Central memory CD4-positive, alpha-beta T cell (primary cell): ENCODE measurements at places on chromosomes 5 and 9.

DNA sequence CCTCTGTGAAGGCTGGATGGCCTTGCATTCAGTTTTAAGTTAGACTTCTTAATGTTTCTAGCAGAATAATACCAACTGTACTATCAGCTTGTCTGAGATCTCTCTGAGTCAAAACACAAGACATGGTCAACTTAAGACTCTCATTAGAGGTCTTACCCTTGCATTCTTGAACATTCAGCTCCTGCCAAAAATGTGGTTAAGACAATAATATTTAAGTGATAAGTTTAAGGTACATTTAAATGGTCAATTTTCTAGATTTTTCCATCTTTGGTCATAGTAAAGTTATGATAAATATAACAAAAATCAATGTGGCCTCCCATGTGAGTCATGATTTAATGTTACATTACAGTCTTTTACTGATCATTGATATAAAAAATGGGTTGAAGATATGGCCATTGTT is 75.0 kb downstream of the NR2F1 start:
- DNase-seq, result no peak

DNA sequence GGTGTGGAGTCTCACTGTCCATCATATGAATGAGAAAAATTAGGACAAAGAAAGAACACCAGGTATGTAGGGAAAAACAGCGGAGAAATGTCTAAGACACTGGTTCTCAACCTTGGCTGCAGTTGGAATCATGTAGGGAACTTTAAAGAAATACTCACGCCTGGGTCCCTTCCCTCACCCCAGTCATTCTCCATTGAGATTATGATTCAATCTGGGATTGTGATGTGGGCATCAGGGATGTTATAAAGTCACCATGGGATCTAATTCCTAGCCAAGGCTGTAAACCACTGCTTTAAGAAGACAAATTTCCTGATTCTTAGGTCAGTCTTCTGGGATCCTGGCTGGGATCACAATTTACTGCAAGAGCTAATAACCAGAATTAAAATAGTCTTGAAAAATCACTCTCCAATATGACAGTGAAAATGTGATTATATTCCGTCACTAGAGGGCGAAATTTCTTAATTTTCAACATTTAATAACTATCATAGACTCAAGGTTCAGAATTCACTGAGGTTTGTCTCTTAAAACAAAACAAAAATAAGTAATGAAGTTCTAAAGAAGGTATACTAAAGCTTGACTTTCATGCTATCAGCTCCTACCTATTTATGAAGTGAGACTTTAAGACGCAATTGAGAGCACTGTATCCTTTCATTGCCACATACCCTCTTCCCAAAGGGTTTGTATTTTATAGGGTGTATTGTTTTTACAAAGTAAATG is 60.5 kb downstream of the GLDC start:
- peak; percentile 2 for DNase-seq

- no peak for DNase-seq
These were observed 8.6 kb downstream of the ECSCR start for GRCh38 chr5:139453683-139454567.

DNA sequence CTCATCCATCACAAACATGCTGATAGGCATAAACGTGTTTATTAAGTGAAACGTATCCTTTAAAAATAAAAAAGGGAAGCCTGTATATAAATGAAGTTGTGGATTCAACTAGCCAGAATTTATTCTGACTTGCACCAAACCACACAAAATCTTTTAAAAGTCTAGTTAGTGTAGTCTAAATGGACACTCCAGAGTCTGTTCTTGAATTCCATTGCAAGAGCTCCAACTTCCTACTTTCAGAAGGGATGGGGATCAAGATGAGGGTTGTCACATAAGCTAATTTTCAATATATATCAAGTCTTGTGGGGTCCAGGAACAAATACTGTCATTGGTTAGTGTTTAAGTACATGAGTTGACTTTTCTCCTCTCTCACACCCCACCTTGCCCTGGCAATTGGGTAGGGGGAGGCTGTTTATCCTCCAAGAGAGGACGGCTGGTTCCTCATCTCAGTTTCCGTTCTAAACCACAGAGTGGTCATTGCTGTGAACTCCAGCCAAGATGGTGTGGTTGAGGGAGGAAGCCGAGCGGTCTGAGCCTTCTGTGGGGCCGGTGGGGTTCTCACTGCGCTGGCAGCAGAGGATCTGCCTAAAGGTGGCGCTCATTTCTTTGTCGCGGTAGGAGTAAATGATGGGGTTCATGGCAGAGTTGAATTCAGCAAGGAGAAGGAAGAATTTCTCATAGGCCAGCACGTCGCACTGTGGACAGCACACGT is 163.2 kb downstream of the LPAR1 start:
- no peak for DNase-seq

- DNase-seq, result no peak
These were observed 148.0 kb downstream of the BRINP1 start for GRCh38 chr9:119221276-119221675.

DNA sequence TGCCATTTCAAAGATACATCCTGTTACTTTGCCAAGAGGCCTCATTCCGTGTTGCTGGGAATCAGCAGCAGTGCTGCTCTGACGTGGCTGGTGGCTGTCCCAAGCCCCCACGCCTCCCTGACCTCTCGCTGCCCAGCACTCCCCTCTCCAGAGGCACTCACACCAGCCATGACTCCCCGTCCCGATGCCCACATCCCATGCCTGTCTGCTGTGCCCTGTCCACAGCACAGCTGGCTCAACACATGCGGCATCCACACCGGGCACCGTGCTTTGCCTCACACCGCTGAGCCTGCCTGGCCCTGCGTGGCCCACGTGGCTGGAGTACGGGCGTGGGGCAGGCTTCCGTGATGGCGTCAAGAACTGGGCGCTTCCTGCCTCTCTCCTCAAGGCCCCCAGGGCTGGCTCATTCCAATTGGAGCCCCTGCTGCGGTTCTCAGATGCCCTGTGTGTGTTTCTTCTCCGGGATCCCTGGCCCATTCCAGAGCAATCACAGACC is 7.8 kb upstream of the LCN1 start:
- DNase-seq, result no peak

DNA sequence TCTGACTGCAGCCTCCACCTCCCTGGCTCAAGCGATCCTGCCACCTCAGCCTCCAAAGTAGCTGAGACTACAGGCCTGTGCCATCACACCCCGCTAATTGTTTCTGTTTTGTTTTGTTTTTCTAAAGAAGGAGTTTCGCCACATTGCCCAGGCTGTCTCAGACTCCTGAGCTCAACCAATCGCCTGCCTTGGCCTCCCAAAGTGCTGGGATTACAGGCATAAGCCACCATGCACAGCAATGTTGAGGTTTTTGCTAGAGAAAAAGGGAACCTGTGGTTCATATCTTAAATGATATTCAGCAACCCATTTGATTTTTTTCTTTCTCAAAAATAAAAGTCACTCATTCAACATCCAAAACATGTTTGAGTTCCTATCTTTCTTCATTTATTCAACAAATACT is 20.4 kb upstream of the DELE1 start:
- DNase-seq, result no peak

- DNase-seq, result peak; percentile 23
These were observed 1.7 kb upstream of the SLIT3 start for GRCh38 chr5:169302491-169303118.

- DNase-seq, result no peak
These were observed 212.4 kb downstream of the GNA14 start for GRCh38 chr9:77435688-77436087.

DNA sequence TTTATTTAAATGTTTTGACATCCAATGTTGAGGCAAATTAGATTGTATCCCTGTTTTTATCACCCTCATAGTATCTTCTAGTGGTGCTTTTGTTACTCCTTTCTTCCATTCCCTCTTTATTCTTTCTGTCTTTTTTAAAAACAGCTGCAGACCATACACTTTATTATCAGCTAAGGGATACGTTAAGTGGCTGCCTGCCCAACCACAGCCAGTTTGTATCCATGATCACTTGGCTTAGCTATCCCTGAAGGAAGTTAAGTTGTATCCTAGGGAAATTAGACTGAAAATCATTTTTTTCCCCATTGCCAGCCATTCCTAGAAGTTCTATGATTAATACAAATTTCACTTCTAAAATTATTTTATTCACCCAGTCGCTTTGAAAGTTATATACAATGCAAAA is 1032.7 kb downstream of the NR2F1-AS1 start:
- DNase-seq, result no peak

DNA sequence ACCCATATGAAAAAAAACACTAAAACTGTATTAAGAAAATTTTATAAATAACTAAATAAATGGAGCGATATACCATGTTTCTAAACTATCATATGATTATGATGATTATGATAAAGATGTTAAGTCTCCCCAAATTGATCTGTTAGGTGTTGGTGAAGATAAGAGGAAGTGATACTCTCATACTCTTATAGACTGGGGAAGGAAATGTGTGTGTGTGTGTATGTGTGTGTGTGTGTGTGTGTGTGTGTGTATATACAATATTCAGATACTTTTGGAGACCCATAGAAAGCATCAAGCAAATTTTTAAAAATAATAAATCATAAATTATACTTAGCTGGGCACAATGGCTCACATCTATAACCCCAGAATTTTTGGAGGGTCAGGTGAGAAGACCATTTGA is 62.9 kb downstream of the TMEM232 start:
- no peak for DNase-seq

- no peak for DNase-seq
These were observed 716 bp downstream of the STX17 start for GRCh38 chr9:99907208-99907532.

DNA sequence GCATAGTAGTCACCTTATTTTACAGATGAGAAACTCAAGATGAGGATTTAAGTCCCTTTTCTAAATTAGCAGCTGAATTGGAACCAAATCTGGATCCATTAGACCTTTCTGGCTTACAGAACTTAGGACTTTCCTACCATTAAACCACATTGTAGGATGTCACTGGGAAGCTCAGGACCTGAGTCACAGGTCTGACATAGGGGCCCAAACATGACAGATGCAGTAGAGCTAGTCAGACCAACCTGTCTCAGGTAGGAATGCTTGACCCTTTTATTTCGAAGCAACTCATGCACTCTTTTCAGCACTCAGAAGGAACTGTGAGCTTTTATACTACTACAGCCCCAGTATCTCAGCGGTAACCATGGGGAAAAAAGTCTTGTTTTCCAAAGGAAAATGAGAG is 2.6 kb downstream of the RAB24 start:
- no peak for DNase-seq

DNA sequence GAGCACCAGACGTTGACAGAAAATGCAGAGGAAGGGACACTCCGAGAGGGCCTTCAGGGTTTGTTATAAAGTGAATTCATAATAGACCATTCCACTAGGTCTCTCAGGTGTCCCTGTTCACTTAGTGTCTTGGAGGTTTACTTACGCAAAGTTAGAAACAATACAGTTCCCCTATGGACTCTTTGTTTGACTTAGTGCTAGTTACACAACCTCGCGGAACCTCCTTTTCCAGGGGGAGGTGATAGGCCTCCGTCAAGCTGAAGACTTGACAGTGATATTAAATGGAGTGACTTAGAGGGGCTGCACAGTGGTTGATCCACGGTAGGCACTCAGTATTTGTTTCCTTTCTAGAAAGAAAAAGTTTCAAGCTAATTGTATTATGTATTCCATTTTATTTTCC is 1.3 kb downstream of the CCT5 start:
- no peak for DNase-seq

GRCh38 chr5:150651924-150652671 is 9.0 kb upstream of the MYOZ3 start:
- no peak for DNase-seq

GRCh38 chr9:87620731-87621322 is 105.1 kb upstream of the CTSL start:
- DNase-seq, result no peak

GRCh38 chr5:96228408-96228807 is 204.6 kb downstream of the PCSK1 start:
- DNase-seq, result no peak

DNA sequence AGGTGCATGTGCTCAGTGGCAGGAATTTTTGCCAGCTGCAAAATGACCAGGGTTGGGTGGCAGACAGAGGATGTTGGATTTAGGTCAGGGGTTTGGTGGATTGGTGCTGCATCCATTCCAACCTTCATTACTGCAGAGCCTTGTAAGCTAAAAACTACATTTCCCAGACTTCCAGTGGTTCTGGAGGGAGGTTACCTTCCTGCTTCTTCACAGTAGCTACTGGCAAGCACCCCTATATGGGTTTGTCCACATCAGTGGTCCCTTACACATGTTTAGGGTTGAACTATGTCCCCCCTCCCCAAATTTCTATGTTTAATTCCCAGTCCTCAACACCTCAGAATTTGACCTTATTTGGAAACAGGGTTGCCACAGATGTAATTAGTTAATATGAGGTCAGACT is 20.7 kb upstream of the IL17B start:
- DNase-seq, result no peak

GRCh38 chr9:127519301-127520166 is 68.2 kb downstream of the LRSAM1 start:
- DNase-seq, result no peak

- DNase-seq, result no peak
These were observed 108.8 kb downstream of the HMHB1 start for GRCh38 chr5:143920772-143921171.

DNA sequence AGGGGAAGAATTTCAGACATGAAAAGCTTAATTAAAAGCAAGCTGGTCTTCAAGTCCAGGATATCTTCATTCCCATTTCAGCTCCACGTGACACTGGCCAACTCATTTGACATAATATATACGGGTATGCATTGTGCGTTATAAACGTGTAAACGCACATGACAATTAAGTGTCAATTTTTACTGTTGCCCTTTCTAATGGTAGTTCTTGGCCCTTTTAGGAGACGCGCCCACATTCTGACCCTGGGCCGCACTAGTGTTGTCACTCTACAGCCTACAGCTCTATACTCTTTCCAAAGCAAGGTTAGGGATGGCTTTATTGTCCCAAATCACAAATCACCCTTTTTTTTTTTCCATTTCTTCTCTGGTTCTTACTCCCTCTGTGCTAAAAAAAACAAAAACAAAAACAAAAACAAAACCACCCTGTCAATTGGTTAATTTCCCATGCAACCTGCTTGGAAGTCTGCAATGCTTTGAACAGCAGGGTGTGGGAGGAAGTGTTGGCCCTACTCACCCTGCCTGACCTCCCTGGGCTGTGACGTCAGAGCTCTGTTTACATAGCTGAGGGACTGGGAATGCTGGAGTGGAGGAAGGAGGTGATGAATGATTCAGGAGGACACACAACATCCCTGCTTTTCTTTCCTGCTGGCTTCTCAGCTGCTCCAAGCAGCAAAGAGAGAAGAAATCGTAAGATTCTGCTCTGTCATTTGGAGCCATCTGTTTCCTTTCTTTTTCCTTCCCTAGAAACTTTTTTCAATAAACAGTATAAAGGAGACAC is 19.3 kb downstream of the RFK start:
- no peak for DNase-seq

DNA sequence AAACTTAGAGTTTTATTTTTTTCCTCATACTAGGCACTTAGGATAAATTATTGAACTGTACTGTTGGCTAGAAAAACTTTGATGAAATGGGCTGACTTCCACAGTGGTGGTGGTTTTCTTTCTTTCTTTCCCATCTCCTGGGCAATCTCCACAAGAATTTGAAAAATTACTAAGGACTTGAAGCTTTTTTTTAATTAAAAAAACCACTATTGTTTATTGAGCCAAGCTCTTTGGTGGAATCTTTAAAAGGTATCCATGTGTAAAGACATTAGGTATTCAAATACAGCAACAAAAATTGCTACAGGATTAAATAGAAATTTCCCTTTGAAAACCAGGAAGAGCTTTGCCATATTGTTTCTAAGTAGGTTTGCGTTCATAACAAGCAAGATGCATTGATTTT is 14.1 kb downstream of the MARCHF6 start:
- no peak for DNase-seq
